ENCODE measurements at places on chromosomes 3 and 15. TPM values are rescaled to one million over a fixed set of nuclear protein-coding genes. Genes with fewer than 3 reads are reported as not detected.

Gene ADGRG7
- not detected for total RNA-seq

DNA sequence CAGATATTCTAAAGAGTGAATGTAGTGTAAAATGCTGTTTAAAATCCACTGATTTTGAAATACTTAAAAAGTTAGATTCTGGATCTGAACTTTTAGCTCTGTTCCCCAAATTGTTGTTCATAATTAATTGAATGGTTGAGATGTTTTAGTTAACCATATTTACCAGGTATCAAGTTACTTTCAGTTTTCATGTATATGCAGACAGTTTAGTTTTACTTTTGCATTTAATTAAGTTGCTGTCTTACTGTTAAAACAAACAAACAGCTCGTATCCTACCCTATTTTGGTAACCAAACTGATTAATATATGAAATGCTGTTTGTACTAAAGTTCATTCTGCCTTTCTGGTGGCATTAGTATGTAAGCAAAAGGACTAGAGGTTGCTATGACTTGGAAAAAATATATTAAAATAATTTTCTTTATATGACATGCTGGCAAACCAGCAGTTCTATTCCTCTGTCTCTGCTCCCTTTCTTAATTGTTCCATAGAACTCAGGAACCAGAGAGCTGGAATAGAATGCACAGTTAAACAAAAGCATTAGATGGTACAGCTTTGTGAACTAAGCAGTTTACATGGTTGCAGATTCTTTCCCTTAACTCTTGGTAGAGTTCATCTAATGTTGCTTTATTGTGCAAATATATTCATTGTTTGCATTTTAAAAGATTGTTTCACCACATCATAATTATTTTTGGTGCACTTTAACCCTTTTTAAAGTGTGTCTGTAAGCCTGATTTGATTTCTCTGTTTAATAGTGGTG, 39.5 kb upstream of the SCAANT1 start:
- DNase-seq: no peak

Gene FGF12
- total RNA-seq: 1.3 TPM

DNA sequence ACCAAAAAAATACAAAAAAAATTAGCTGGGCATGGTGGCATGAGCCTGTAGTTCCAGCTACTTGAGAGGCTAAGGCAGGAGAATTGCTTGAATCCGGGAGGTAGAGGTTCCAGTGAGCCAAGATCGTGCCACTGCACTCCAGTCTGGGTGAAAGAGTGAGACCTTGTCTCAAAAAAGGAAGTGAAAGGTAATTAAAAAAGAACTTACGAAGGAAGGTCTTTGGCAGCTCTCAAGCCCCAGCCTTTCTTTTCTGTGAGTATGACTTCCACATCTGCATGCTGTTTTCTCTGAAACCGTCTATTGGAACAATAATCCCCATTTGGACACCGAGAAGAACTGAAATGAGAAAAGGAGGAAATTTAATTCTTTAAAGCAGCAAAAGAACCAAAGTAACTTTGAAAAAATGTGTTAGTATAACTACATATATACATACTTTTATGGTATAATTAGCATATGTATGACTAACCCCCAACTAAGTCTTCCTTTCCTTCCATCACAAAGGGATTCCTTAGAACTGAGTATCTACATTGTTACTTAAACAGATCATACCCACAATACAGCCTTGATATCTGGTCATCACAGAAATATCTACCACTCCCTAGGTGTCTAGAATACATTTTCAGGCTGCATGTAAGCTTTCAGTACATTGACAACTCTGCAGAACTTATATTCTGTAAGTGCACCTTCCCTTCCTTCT, 50.1 kb downstream of the SETD2 start:
- no peak for DNase-seq

GRCh38 chr3:179016979-179017670, 54.5 kb downstream of the ZMAT3 start:
- DNase-seq: no peak

DNA sequence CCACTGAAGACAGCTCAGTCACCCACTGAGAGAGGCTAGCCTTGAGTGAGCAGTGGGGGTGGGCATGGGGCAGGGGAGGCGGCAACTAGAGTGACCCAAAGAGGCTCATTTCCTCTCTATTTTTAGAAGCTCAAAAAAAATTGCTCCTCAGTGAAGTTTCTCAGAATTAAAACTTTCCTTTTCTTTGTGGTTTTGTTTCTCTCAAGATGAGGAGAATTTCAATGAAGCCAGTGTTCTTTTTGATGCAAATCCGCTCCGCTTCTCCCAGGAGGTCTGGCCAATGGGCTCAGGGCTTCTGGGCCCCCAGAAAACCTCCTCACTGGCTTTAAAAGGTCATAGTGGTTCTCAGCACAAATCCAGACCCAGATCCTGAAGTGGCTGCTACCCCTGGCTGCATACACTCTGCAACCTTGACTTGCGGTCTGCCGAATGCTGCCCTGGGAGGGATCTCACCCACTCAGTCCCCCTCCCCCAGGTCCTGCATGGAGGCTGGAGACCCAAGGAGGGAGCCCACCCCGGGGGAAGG, at the start of gene ACSBG1:
Gene ACSBG1 (minus strand): TSS at position 51 of the 526 bp plus-strand sequence. CDS start 64 bp downstream, outside the sequence.
- no peak for DNase-seq
